Activated CD4-positive, alpha-beta T cell treated with anti-CD3 and anti-CD28 coated beads for 1 hour (primary cell): ENCODE measurements at places on chromosomes 11 and 22.

- no peak for DNase-seq
Observed at GRCh38 chr11:79363256-79363655, 77.6 kb downstream of the TENM4 start.

- DNase-seq = no peak
Observed at GRCh38 chr11:61833471-61833870, 5.4 kb downstream of the FADS2 start.

DNA sequence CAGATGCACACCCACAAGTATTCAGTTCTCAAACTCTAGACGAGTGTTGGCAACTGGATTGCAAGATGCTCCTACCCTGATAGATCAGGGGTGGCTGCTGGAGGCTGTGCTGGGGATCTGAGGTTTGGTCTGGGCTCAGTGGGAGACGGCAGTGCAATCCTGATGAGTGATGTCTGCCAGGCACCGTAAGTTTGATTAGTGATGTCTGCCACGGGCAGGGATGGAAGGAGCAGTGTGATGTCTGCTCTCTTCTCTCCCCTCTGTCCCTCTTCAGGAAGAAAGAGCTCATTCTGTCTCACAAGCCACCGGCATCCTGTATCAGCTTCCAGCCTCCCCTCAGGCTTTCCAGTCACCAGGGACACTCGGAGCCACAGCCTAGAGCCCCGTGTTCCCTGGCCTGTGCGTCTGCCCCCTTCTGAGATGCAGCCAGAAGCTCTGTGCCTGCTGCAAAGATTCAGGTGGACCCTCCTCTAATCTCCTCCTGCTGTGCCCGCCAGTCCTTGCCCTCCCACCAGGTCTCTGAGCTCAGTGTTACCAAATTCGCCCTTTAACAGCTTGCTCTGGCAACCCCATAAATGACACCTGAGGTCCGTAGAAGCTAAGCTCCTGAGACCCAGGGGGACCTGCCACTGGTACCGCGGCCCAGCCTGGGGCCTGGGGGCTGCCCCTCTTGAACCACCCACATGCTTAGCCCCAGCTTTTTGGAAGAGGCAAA lies 19.9 kb downstream of the TP53I11 start:
- no peak for DNase-seq

DNA sequence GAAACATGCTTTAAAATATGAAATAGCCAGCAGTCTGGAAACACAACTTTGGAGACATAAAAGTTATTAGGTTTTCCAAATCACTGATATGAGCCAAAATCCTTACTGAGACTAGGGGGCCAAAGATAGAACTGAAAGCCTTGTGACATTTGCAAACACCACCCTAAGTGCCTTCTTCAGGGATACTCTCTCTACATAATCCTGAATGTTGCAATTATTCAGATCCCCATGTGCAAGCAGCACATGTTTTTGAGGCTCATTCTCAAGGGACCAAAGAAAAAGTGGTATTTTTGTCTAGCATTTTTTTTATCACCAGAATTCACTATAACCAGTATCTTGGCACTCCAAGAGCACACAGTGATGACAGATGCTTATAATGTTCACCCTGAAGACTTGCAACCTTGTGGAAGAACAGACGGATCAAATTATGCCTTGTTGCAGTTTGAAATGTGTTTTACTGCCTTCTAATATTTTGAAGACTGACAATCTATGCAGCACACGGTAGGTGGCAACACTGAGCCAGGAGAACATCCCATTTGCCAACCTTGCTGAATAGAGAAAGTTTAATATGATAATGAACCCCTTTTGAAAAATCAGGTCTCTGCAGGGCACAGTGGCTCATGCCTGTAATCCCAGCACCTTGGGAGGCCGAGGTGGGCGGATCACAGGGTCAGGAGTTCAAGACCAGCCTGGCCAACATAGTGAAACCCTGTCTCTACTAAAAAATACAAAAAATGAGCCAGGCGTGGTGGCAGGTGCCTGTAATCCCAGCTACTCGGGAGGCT lies 78.5 kb downstream of the PLEKHA7 start:
- DNase-seq = no peak

DNA sequence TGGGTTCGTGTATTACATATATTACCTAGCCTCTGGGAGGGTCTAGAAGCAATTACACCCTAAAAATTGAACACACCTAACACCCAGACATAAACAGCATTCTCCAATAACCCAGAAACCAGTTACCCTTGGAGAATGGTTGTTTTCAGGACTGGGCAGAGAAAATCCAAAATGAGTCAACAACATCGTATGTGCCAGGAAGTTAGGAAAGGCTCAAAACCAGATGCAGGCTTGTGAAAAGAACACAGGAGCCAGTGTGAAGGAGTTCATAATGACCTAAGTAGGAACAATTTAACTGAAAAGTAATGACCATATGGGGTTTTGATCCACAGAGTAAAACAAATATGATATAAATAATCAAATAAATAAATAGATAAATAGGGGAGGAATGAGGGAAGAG lies 5.1 kb upstream of the CLPB start:
- no peak for DNase-seq

- no peak for DNase-seq
Observed at GRCh38 chr11:131925829-131926228, 555.4 kb downstream of the NTM start.

DNA sequence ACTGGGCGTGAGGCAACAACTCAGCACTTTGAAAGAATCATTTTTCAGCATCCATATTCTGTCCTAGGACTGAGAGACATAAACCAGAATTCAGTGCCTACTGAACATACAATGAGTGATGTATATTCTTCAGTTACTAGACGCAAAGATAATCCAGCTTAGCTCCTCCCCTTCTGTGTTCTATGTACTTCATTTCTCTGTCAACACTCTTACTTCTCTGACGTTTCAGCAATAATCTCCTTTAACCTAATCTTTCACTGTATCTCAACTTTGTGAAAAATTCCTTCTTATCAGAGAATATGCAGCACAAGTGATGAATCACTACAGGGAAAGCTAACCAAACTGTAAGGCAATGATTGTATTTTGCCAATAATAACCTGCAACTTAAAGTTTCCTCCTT lies 2.5 kb upstream of the OR51B5 start:
- DNase-seq = no peak

- DNase-seq = no peak
Observed at GRCh38 chr11:67354075-67355022, 1.0 kb upstream of the POLD4 start.

DNA sequence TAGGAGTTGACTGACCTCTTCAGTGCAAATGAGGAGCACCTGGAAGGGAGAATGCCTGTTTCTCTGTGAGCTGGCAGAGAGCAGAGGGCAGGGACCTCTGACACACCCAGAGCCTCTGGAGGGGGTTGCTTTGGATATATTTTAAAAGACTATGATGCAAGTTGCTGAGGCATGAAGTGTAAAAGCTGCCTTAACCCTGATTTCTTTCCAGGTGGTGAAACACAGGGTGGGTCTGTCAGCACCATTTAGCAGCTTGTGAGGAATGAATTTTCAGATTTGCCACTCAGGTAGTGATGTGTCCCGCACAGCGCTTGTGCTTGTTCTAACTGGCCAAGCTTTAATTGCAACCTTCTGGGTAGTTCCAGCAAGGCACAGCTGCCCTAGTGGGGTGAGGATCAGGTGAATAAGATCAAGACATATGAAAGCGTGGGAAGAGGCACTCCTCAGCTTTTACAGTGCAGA lies 90.2 kb downstream of the SWAP70 start:
- DNase-seq = no peak

DNA sequence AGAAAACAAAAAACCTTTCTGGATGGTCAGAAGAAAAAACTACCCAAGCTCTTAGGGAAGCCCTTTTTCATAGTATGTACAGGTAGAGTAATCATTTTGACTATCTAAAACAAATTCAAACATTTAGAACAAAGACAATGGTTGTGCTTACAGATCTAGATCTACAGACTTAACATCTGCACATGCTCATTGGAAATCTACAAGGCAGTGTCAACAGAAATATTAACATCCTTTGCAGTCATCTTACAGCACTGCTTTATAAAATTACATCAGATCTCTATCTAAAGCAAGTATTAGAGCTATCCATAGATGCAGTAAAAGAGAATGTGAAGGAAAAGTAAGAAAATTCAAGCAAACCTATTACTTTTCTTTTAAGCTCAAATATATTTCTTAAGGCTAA lies 110.3 kb downstream of the CADM1 start:
- DNase-seq = no peak

DNA sequence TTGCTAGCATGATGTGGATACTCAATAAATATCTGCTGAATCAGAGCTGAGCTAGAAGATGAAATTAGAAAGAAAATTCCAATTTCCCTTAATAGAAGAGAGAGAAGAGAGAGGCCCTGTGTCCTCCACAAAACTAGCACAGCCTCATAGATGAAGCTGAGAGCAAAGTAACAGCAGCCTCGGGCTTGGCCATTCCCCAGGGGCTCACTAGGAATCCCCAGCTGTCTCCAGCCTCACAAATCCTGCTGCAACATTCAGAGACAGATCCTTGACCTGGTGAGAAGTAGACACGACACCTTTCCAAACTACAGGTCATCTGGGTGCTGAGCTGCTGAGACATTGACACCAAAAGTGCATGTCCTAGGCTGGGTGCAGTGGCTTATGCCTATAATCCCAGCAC lies 26.1 kb upstream of the IRAG1 start:
- DNase-seq = no peak

DNA sequence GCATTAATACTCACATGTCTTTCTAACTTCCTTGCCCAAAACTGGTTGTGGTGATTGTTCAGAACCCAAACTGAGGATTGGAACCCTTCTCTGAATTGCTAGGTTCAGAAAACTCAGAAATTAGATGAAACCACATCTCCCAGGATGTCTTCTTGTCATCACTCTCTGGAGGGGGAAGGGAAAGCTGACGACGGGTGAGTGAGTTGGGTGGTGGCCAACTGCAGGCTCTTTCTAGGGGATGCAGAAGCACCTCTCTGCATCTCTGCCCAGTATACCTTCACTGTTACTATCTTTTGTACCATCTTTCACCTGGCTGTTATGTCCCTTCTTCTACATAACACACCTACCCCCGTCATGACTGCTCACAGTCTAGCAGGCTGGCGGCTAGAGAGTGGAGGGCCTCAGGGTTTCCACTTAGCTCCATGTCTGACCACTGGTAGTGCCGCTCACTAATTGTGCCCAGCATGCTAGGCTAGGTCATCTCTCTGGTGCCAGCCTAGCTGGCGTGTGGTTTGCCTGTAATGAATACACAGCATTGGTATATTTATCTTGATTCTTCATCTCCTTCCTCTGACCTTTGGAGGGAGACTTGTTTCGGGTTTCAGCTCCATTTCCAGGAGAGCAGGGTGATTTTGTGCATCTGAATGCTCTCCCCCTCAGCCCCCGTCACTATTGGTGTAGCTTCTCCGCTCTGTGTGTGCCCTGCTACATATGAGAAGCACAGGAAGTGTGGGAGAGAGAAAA lies 7.3 kb downstream of the GRAMD1B start:
- no peak for DNase-seq

- DNase-seq = no peak
Observed at GRCh38 chr22:45594123-45594941, 77.3 kb upstream of the ATXN10 start.

GRCh38 chr11:11813288-11813962 lies 28.3 kb upstream of the USP47 start:
- DNase-seq = no peak

- DNase-seq = no peak
Observed at GRCh38 chr11:115333121-115333520, 171.1 kb downstream of the CADM1 start.

GRCh38 chr11:95943546-95943945 lies 19.6 kb upstream of the MTMR2 start:
- no peak for DNase-seq

GRCh38 chr11:74634537-74634936 lies 42.2 kb downstream of the POLD3 start:
- DNase-seq = no peak

- DNase-seq = no peak
Observed at GRCh38 chr11:64089915-64090805, 54.4 kb downstream of the FLRT1 start.

- no peak for DNase-seq
Observed at GRCh38 chr11:2797741-2798361, 87.7 kb downstream of the CDKN1C start.

GRCh38 chr22:42721045-42721434 lies 370 bp upstream of the A4GALT start:
- DNase-seq = no peak

DNA sequence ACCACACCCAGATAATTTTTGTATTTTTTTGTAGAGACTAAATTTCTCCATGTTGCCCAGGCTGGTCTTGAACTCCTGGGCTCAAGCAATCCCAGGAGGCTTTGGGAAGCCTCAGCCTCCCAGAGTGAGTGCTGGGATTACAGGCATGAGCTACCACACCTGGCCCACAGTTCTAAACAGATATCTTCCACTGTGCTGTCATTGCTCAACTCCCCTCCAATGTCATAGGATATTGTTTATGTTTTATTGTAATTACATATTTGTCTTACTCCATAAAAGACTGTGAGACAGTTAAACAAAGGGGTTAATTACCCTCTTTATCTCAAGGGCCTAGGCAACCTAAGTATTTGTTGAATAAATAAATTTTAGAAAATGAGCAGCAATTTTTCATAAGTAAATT lies 204.2 kb downstream of the GRM5 start:
- no peak for DNase-seq

DNA sequence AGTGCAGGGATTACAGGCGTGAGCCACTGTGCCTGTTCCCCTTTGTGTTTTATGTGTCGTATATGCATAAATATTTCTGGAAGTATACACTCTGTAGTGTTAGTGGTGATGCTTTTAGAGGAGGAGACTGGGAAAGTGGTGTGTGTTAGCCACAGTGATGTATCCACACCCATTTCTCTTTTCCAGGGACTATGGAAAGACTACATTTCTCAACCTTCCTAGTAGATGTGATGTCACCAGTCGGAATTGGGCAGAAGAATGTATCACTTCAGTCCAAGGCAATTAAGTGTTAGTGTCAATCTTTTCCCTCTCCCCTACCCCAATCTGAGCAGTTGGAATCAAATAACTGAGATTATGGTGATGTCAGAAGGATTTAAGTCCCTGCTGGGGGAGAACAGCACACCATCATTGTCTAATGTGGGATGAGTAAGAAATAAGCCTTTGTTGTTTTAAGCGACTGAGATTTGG lies 5.8 kb upstream of the ATG16L2 start:
- no peak for DNase-seq

DNA sequence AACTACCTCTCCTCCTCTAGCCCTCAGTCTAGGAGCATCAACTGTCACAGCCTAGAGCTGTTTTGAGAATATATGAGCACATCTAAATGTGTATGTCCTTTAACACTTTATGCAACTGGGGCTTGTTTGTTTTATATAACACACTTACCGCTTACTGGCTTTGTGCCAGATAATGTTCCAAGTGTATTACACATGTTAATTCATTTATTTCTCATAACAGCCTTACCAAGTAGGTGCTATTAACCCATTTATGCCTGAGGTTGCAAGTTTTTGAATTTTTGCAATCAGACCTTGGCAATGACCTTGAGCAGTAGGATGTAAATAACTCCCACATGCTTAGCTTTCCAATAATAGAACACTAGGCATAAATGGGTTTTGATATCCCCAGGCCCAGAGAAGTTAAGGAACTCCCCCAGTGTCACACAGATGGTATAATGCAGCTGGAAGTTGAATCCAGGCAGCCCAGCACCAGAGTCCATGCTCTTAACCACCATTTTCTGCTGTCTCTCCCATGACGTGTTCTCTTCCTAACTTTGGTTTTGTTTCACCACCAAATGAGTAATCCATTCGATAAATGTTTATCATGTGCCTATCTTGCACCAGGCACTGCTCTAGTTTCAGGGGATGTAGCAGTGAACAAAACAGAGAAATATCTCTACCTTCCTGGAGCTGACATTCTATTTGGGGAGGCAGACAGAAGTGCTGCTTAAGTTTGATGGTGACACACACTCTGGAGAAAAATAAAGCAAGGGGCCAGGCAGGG lies 23.1 kb downstream of the PRDM11 start:
- DNase-seq = no peak
